ENCODE measurements at places on chromosomes 2 and 18.

DNA sequence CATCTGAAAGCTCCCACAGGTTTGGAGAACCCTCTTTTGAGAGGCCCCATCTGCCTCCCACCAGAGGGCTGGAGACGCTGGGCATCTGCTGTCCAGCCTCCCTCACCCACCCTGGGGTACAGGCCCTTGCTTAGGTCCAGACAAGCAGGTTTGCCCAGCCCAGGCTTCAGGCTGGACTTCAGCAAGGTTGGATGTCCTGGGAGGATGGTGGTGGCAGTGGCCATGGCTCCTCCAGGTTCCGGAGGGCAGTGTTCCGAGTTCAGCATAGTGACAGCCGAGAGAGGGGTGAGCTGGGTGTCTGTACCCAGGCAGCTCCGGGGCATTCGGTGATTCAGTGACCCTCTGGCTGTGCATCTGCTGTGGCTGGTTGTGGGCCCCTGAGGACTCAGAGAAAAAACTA, 58.2 kb upstream of the HDAC4 start:
- ATAC-seq = no peak

DNA sequence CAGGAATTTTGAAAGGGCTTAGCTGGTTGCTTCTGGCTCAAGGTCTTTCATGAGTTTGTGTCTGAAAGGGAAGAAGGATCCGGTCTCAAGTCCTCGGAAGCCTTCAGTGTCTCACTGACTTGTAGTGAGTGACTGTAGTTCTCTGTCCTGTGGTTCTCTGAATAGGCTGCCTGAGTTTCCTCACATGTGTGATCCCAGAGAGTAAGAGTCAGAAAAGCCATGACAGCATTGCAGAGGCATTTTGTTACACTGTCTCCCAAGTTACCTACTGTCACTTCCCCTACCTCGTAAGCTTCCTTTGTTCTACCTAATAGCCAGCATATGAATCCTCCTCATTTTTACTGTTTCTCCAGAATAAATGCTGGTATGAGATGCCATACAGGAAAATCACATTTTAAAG, 709.1 kb upstream of the CHAC2 start:
- no peak for ATAC-seq

DNA sequence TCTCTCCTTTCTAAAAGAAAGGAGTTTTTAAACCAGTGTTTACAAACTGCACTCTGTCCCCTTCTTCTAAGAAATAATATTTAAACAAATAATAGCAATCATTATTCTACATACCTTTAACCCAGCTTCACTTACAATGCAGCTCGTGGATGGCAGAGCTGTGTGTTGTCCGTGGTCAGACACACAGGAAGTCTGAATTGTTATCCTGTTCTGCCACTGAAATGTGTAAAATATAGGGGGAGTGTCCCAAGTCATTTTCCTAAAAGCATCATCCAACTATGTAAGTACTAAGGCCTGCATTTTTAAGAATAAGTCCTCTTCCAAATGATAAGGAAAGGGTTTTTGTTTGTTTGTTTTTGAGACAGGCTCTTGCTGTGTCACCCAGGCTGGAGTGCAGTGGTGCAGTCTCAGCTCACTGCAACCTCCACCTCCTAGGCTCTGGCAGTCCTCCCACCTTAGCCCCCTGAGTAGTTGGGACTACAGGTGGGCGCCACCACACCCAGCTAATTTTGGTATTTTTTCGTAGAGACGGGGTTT, 2.7 kb upstream of the PPP4R1 start:
- ATAC-seq = no peak

DNA sequence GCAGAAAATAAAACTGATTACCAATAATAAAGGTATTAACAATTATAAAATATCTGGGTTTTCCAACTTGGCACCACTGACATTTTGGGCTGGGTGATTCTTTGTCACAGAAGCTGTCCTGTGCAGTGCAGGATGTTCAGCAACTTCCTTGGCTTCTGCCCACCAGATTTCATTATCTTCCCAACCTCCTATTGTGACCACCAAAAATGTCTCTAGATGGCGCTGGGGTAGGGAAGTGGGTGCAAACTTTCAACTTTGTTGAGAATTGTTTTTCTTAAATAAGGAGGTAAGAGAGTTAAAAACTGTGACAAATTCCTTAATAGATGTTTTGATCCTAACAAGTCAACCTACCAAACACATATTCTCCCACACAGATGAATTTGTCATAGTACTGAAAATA, 90.1 kb downstream of the GAREM1 start:
- ATAC-seq = no peak

Measured in gastroesophageal sphincter (tissue), 4 donors.